ENCODE measurements at places on chromosomes 11 and 22.
A peak's percentile ranks its signal among the peaks of the same experiment; 100 is the strongest.

DNA sequence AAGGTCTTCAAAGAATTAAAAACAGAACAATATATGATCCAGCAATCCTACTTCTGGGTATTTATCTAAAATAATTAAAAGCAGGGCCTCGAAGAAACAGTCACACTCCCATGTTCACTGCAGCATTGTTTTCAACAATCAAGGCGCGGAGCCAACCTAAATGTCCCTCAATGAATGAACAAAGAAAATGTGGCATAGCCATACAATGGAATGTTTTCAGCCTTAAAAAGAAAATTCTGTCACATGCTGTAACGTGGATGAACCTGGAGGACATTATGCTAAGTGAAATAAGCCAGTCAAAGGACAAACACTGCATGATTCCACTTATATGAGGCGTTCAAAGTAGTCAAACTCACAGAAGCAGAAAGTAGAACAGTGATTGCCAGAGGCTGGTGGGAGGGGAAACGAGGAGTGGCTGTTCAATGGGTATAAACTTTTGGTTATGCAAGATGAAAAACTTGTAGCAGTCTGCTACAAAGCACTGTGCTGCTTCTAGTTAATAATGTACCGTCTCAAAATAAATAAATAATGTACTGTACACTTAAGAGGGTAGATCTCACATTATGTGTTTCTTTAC, 41.2 kb downstream of the SNX19 start:
- no peak for DNase-seq

- no peak for DNase-seq
Measured at GRCh38 chr11:117822074-117823033, 2.2 kb downstream of the FXYD2 start.

DNA sequence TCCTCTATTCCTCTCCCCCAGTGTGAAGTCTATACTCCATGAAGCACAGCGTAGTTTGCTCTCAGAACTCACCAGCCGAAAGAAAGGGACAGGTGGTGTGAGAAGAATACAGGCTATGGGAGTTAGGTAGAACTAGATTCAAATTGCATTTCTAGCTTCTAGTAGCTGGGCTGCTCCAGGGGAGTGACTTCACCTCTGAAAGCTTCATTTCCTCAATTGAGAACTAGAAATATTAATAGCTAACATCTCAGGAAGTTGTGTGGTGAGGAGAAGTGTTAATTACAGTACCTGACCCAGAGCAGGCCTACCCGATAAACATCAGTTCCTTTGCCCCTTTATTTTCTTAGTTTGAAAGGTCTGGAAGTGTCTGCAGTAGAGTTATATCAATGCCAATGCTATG, 484.7 kb upstream of the TENM4 start:
- DNase-seq, result no peak

DNA sequence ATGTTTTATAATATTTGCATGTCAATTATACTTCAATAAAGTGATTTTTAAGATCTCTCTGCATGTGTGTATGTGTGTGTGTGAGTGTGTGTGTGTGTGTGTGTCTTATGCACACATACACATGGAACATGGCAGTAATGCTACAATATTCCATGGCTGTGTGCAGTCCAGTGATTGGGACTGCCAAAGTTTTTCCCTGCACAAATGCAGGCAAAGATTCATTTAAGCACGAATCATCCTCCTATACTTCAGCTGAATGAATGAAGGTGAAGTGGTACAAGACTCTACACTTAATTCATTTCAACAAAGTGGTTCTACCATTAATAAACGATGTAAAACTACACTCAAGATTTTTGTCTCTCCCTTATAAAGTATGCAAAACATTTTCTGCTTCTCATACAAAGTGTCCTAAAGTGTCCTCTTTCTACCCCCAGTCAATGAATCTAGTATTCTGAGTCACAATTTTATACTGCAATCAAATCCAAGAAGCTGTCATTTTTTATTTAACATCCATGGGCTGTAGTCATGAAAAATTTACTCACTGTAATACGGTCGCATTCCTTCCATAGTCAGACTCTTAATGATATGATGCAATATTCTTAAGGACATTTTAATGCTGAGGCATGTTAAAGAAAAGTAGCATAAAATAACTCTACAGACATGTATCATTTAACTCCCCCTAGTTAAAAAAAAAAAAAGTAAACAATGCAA, 132.4 kb downstream of the TTC28 start:
- DNase-seq, result no peak

- DNase-seq, result no peak
Measured at GRCh38 chr11:77557553-77557952, 32.2 kb upstream of the AQP11 start.

- no peak for DNase-seq
Measured at GRCh38 chr11:65489035-65489705, 9.7 kb upstream of the MALAT1 start.

GRCh38 chr11:13207270-13207664, 70.3 kb upstream of the BMAL1 start:
- DNase-seq, result no peak

DNA sequence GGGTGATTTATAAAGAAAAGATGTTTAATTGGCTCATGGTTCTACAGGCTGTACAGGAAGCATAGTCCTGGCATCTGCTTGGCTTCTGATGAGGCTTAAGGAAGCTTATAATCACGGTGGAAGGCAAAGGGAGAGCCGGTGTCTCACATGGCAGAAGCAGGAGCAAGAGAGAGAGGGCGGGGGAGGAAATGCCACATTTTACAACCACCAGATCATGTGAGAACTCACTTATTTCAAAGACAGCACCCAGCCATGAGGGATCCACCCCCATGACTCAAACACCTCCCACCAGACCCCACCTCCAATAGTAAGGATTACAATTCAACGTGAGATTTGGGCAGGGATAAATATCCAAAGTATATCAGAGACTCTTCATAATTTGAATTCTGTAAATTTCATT, 200.7 kb downstream of the MSANTD4 start:
- DNase-seq, result no peak

GRCh38 chr22:40342521-40342920, 3.8 kb upstream of the ADSL start:
- DNase-seq, result no peak

- no peak for DNase-seq
Measured at GRCh38 chr11:10048350-10048749, 245.7 kb downstream of the SBF2 start.

DNA sequence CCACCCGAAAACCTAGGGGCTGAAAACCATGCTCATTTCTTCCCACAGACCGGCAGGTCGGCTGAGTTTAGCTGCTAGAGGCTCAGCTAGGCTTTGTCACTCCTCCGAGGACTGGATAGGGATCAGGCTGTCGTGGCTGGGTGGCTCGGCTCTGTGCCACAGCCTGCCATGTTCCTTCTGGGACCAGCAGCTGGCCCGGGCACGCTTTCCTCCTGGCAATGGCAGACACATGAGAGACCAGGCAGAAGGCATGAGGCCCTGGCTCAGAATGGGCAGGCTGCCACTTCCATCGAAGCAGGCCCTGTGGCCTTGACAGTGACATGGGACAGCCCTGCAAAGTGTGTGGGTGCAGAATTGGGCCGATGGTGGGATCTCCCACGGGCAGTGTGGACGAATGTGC, 20.9 kb downstream of the PARVG start:
- DNase-seq, result no peak

GRCh38 chr11:48116437-48117228, 100.0 kb upstream of the OR4B1 start:
- DNase-seq, result no peak

GRCh38 chr22:49660794-49661781, 166.6 kb downstream of the BRD1 start:
- no peak for DNase-seq

- no peak for DNase-seq
Measured at GRCh38 chr22:17772958-17773605, 1.2 kb downstream of the BID start.

DNA sequence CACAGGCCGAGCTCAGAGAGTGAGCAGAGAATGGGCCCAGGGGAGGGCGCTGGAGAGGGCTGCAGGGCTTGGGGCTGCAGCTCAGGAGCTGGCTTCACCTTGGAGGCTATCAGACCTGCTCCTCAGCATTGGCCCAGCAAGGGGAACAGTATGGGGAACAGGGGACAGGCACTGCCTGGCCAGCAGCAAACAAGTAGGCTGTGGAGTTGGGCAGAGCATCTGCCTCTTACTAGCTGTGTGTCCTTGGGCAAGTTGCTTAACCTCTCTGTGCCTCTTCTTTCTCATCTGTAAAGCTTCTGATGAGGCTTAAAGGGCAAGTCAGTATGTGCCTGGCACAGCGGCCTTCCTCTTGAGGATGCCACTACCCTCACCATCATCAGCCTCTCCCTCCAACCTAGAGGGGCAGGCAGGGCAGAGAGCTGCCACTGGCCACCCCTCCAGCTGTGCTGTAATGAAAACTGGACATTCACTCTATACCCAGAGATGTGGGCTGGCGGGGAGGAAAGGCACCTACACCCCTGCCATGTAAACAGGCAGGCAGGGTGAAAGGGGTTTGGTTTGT, 7.5 kb upstream of the CDKN1C start:
- DNase-seq, result no peak

DNA sequence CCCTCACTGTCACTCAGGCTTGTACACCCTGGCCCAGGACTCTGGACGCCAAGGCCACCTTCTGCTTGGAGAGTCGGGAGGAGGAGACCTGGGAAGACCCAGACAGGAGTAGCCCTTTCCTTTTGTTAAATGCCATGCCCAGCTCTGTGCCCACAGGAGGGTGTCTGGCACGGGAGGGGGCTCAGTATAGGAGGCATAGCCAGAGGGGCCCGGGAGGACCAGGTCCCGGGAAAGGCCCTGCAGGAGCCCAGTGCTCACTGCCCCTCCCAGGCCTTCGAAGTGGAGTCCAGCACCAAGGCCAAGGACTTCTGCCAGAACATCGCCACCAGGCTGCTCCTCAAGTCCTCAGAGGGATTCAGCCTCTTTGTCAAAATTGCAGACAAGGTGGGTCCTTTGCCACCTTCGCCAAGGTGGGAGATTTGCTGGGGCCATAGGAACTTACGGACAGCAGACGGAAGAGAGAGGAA, 79.0 kb downstream of the MYO7A start:
- DNase-seq, result no peak

DNA sequence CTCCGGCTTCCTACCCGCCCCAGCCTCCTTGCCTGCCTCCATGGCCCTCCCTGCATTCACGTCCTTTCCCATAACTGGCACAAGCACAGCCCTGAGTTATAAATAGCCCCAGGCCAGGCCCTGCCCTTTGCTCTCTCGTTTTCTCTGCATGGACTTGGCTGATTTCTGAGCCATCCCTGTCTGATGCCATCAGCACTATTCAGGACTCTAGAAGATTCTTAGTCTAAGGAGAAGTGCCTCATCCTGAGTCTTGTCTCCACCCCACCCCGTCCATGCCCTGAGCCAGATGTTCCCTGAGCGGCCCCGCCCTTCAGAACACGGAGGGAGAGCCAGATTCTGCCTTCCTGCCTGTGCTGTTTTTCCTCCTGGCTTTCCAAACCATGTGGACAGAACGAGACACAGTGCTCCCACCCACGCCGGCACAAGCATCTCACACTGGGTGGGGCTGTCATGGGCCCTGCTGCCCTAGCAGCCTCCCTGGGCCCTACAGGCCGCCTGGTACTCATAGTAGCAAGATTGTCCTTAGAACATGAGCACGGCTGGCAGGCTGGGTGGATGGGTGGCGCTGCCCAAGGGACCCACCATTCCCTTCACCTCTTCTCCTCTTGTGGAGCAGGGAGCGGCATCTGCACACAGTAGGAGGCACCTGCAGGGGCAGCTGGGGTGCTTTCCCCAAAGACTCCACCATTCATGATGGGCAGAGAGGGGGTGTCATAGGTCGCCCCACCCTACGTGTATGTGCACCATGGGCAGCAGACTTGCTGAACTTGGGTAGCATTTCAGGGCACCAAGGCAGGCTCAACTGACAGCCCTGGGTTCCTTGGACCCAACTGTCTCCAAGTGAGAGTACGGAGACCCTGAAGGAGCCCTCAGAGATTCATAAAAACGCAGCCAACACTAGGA, 76.9 kb downstream of the BCR start:
- no peak for DNase-seq

DNA sequence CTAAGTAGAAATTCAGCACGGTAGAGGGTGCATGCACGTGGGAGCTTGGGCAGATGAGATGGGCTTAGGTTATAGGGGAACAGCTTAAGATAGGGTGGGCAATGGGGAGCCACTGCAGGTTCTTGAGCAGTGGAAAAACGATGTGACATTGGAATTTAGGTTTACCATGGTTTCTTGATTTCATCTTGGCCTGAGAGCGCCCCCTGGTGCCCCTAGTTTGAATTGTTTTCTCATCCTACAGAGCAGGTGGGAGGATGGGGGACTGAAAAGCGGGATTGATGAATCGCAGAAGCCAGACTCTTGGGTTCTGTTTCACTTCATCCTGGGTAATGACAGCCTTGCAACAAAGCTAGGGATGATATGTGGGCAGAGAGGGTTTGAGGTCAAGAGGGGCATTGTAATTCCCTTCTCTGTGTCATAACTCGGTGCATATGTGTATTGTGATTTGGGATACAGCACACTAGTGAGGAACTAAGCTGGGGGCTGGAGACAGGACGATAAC, 6.7 kb upstream of the MCAM start:
- peak; percentile 70 for DNase-seq

- DNase-seq, result no peak
Measured at GRCh38 chr11:7893796-7894195, 37.3 kb downstream of the OR10A6 start.

- no peak for DNase-seq
Measured at GRCh38 chr11:47667135-47667534, 24.8 kb upstream of the MTCH2 start.

DNA sequence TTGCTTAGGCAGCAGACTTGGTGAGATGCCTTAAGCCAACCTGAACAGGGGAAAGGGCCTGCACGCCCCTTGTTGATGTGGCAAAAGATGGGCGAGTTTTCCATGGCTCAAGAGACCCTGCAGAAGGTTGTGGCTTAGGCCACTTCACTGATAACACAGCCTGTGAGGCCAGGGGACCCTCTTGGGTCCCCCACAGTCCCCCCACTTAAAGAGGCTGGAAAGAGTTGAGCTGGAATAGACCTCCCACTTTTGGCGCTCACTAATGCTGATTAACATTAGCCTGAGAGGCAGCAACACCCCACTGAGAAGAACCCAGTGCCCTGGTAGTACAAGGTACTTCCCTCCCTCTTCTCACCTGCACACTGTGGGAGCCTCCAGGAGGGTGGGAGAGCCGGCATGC, 107.5 kb downstream of the TRIM29 start:
- no peak for DNase-seq

DNA sequence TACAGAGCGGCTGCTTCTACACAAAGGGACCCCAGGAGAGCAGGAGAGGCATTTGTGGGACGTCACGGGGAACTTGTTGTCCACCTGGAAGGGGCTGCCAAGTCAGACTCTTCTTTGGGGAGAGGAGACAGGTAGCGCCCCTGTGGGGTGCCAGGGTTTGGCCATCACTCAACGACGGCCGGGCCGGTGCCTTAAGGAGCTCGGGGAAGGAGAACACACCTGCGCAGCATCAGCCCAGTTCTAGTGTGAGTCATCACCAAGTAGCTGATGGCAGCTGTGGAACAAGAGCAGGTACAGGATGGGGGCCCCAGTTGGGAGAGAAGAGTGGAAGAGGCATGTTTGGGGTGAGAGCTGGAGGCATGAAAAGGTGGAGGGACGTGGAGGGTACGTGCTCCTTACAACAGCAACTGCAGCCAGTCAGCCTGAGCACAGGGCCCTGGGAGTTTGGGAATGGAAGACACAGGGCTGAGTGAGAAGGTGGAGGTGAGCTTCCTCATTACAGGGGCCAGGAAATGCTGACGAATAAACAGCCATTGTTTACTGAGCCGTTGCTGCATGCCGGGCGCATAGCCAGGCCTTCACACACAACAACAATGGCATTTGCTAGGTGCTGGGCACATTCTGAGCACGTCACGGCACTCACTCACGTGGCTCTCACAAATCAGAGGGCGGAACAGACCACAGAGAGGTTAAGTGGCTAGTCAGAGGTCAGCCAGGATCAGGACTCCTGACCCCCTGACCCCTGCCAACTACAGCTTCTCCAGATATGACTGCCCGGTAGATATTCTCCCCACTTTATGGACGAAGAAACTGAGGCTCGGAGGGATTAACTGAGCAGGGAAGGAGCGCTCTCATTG, 29.1 kb upstream of the TP53I11 start:
- no peak for DNase-seq

Measured in stimulated activated CD8-positive, alpha-beta memory T cell treated with anti-CD3 and anti-CD28 coated beads, Interleukin-12 subunit alpha, Interleukin-12 subunit beta, amount 100 ng/mL, for 1 hour (primary cell).